ENCODE measurements at places on chromosomes 7 and 10.

DNA sequence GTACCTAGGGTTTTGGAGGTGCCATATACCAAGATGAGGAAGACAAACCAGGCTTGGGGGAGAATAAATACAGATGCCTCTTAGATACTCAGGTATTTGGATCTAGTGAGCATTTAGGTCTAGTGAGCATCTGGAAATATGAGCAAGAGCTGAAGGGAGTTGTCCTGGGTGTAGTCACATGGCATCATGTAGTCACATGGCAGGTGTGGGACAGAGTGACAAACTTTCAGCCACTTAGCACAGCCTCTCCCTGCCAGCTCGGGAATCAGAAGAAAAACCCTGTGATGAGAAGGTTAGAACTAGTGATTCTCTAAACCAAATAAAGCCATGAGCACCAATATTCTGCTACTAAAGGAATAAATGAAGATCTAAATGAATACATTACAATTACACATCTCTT is 24.3 kb downstream of the RGR start:
- DNase-seq: no peak

GRCh38 chr7:159015454-159016410 is 128.9 kb downstream of the VIPR2 start:
- DNase-seq: no peak

DNA sequence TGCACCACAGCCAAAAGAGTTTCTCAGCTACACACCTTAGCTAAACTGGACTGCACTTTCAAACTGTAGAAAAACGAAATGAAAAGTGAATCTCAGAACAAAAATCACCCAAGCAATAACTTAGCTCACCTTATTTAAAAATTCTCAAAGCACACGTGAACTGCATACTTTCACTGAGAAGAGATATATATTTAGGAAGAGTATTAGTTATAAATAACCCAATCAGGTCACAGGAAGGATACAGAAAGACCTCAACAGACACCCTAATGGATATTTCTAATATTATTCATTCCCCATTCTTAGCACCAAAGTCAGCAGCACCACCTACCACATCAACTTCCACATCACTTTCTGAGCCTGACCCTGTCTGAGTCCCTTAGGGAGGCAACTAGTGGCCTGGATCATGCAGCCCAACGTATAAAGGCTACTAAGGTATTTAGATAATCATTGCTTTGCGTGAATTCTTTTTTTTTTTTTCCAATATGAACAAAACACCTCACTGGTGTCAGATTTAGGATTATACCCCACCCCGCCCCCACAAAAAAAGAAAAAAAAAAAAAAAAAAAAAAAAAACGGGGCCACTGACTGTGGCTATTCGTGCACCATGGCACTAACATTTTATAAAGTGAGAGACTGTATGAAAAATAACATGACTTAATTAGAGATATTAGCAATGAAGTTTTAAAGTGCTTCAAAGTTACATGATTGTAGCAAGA is 2.6 kb downstream of the ABI1 start:
- DNase-seq: no peak

DNA sequence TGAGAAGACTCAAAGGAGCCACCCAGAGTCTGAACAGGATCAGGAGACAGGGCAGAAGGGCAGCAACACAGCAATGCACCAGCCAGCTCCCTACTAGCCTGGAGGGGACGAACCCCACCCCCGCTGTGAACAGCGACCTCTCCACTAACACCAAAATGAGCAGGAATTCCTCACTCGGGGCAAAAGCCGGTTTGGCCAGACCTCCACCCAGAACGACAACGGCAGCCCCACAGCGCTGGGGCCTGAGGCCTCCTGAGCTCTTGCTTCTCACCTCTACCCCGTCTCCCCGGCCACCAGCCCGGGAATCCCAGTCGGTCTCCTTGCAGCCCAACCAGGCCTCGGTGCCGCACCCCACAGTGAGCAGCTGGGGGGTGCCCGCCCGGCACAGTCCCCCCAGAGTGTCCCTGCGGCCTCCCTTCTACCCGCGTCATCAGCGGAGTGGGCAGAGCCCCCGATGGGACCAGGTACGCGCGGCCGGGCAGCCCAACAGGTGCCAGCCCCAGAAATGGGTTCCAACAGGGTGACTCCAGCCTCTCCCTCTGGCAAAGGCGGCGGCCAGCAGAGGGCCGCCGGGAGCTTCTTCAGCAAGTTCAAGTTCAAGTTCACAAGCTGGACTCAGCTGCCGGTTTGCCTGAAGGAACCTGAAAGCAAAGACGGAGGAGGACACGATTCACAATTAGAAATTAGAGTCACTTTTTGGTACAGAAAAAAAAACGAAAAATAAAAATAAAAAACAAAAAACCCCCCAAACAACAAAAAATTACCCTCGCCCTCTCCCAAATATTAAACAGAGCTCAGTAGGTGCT is 129.0 kb downstream of the MARCHF5 start:
- DNase-seq: no peak

DNA sequence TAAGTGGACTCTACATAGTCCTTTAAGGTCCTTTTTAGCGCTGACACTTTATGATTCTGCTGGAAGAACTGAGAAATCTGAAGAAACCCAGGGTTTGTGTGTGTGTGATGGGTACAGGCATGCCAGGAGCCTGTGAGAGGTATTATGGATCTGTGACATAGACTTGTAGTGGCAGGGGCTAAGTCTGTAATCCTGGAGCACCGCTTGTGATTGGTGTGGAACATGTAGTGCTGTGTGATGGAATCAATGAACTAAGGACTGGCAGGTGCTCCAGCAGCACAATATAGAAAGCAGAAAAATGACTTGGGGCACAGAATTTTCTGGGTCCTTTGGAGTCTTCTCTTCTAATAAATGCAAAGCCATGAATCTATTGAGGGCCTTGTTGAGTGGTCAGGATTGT is 163.9 kb downstream of the ST7 start:
- no peak for DNase-seq

DNA sequence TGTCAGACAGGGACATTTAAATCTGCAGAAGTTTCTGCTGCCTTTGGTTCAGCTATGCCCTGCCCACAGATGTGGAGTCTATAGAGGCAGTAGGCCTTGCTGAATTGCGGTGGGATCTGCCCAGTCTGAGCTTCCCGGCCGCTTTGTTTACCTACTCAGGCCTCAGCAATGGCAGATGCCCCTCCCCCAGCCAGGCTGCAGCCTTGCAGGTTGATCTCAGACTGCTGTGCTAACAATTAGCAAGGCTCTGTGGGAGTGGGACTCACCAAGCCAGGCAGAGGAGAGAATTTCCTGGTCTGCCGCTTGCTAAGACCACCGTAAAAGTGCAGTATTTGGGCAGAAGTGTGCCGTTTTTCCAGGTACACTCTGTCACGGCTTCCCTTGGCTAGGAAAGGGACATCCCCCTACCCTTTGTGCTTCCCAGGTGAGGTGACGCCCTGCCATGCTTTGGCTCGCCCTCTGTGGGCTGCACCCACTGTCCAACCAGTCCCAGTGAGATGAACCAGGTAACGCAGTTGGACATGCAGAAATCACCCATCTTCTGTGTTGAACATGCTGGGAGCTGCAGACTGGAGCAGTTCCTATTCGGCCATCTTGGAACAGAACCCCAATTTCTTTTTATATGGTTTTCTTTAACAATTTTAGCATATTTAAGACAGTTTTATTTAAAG is 28.4 kb upstream of the VWDE start:
- DNase-seq: no peak

GRCh38 chr7:36598054-36598674 is 126.1 kb downstream of the AOAH start:
- DNase-seq: no peak

All from GM19239 (cell line).